ENCODE measurements at places on chromosomes 11 and 22.

- no peak for DNase-seq
Observed at GRCh38 chr11:113249491-113249763, 65.0 kb upstream of the TTC12 start.

- DNase-seq = no peak
Observed at GRCh38 chr22:30728826-30729225, 34.2 kb downstream of the OSBP2 start.

DNA sequence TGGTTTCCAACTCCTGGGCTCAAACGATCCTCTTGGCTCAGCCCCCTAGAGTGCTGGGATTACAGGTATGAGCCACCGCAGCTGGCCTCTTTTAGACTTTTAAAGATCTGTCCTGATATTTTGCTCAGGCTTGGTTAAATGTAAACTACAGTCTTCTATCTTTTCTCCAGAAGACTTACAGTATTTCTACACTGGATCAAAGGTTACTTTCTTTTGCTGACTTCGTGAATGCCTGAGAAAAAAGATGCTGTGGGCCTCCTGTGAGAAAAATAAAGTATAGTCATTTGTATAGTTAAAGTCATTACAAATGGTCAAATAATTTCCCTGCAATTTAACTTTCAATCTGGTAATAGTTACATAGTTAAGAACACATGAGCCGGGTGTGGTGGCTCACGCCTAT is 19.6 kb downstream of the DEPDC5 start:
- no peak for DNase-seq

DNA sequence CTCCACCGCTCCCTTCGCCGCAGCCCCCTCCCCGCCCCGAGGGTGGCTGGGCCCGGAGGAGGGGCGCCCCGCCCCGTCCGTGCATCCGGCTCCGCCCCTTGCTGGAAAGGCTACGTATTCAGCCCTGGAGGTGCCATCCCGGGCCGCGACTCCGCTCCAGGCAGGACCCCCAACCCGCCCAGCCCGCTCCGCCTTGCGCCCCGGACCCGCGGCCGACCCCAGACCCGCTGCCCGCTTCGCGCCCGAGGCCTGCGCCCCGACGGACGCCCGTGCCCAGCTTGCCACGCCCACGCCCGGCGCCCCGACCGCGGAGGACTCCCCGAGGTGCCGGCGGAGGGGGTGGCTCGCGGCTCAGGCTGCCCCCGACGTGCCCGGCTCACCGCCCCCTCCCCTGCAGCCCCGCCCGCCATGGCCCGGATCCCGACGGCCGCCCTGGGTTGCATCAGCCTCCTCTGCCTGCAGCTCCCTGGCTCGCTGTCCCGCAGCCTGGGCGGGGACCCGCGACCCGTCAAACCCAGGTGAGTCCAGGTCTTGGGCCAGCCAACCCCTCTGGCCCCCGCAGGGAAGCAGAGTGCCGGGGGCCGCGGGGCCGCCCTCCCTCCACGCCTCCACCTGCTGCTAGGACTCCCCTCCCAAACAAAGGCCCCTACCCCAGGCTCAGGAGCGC is at the start of gene ADM2:
ADM2 (plus strand) TSS at position 104 of the 667 bp plus-strand sequence; CDS start at position 409, 305 bp downstream.
- DNase-seq = peak; percentile 73

GRCh38 chr11:111423250-111423615 is 44.2 kb upstream of the POU2AF1 start:
- no peak for DNase-seq

- peak; percentile 40 for DNase-seq
Observed at GRCh38 chr11:72989727-72990126, 152.4 kb downstream of the FCHSD2 start.

- DNase-seq = peak; percentile 48
Observed at GRCh38 chr11:14764579-14765527, 121.2 kb downstream of the PDE3B start.

- no peak for DNase-seq
Observed at GRCh38 chr11:29268733-29269132, 748.1 kb downstream of the KCNA4 start.

DNA sequence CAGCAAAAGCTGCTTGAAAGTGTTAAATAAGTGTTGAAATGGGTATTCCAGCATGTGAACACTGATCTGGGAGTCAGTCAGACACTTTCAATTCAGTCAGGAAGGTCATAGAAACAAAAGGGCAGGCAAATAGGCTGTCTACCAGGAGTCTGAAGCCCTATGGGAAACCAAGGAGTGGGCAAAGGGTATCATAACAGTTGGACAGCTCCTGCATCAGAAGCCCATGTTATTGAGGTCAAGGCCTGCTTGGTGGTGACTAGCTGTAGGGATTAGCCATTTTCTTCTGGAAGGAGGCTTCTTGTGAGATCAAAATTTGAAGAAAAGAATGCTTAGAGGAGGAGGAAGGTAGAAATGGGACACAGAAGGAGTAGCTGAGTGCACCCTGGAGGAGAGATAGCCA is 97.3 kb downstream of the STIM1 start:
- no peak for DNase-seq

DNA sequence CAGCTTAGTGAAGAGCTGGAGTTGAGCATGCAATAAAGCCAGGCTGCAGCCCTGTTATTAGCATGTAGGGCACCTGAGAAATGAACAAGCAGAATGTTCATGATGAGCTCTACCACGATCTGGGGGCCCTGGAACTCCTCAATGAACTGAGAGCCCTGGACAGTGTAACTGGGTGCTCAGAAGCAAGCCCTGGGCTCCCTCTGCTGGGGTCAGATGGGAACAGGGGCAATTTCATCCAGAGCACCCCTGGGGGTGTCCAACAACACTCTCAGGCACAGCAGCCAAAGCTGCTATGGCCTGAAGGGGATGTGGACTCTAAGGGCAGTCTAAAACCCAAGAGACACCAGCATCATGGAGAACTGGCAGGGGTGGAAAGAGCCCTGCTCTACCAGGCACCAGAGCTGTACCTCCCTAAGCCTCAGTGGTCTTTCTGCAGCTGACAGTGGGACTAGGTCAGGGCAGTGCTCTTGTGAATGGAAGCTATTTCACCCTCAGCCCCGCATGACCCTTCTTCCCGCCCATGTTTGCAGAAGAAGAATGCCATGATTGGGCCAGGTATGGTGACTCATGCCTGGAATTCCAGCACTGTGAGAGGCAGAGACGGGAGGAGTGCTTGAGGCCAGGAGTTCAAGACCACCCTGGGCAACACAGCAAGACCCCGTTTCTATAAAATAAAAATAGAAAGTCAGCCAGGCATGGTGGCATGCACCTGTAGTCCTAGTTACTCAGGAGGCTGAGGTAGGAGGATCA is 28.9 kb downstream of the THOC5 start:
- DNase-seq = peak; percentile 34

DNA sequence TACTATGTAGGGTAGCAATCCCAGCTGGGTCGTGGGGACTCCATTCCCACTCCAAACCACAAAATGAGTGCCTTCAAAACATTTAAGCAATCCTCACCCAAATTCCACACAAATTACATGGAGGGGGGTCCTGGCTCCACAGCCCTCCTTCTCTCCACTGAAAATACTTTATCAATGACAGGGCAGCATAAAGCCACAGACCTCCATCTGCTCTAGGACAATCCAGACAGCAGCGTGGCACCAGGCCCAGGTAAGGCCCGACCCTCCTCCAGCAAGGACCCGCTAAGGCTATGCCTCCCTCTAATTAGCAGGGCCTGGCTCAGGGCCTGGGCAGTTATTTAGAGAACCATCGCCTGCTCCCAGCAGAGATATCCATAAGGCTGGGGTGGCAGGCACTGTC is at the start of gene PANX3:
PANX3 (plus strand) TSS at position 365 of the 400 bp plus-strand sequence. CDS start 129 bp downstream, outside the sequence.
- DNase-seq = no peak

DNA sequence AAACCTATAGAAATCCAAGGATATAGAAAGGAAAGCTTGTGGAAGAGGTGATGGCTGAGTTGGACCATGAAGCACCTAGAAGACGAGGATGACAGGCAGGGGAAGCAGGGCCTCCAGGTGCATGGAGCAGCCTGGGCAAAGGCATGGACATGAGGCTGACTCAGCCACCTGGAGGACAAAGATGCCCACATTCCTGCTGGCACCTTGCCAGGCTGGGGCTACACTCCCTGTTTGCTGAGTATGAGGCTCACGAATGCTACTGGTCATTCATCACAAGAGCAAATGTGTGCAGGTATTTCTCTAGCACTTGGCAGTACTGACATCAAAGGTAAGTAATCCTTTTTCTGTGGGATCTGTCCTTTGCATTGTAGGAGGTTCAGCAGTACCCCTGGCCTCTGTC is 7.1 kb upstream of the SCGB2A1 start:
- DNase-seq = no peak

DNA sequence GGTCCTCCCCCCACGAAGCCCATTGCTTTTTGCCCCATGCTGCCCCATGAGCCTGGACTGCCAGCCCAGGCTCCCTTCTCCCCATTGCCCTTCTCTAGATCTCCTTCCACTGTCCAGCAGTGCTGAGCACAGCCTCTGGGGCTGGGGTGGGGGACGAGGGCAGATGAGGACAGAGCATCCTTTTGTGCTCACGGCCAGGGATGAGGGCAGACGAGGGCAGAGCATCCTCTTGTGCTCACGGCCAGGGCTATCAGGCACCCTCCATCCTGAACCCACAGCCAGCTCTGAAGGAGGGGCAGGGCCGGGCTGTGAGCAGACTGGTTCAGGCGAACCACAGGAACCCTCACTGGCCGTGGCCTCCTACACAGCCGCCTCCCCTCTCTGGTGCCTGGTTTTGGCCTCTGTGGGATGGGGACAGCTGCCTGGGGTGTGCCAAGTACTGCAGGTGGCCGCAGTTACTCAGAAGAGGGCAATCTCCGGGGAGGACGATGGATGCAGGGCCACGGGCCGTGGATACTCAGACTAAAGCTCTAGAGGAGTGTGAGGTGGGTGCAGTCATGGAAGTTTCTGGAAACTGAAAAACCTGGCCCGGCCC is 1258.8 kb downstream of the BRD1 start:
- DNase-seq = no peak

DNA sequence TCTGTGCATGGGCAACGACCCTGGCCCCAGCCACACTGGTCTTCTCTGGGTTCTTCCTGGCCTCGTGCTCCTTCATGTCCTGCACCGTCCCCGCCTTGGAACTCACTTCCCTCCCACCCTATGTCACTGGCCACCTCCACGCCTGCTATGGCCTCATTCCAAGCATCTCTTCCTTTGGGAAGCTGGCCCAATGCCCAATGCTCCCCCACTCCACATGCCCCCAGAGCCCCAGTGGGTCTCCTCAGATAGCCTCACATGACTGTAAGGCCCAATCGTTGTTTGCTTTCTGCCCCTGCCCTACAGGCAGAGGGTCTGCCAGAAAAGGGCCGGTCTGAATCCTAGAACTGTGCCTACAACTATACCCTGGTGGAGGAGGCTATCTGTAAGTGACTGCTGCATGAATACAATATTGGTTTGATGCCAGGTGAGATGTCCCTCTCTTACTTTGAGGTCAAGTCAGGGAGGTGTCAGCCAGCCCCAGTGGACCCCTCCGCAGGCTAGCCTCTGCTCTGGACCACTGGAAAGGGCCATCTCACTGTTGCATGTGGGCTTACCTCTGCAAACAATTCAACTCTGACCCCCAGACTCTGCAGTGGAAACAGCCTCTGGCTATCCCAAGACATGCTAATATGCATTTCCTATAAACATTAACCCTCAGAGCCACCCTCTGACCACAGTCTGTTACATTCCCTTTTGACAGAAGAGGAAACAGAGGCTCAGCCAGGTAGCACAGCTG is 2.1 kb upstream of the GNAZ start:
- DNase-seq = no peak

GRCh38 chr22:45722006-45722405 is 50.4 kb downstream of the ATXN10 start:
- no peak for DNase-seq

GRCh38 chr22:50318698-50319411 is 8.0 kb downstream of the DENND6B start:
- no peak for DNase-seq

DNA sequence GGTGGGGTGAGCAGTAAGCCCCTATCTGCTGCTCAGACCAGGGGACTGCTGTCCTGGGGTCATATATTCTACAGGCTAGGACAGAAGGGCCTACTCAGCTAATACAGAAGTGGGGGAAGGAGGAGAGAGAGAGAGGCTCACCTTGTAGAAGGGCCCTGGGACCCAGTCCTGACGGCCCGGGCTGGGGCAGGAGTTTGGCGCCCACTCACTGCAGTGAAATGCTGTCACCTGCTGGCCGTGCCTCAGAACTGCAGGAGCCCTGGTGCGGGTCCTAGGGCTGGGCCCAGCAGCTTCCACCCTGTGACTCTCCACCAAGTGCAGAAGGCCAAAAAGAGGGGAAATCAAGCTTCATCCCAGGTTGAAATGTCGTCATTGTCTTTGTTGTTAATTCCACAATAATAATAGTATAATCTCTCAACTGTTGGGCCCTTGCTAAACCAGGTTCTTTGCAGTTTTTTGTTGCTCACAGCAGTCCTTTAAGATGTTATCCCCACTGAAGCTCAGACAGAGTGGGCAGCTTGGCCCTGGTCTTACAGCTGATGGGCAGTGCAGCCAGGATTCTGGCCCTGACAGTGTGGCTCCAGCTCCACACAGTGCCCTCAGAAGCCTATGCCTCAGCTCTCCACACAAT is 29.6 kb downstream of the TRIM29 start:
- peak; percentile 85 for DNase-seq

DNA sequence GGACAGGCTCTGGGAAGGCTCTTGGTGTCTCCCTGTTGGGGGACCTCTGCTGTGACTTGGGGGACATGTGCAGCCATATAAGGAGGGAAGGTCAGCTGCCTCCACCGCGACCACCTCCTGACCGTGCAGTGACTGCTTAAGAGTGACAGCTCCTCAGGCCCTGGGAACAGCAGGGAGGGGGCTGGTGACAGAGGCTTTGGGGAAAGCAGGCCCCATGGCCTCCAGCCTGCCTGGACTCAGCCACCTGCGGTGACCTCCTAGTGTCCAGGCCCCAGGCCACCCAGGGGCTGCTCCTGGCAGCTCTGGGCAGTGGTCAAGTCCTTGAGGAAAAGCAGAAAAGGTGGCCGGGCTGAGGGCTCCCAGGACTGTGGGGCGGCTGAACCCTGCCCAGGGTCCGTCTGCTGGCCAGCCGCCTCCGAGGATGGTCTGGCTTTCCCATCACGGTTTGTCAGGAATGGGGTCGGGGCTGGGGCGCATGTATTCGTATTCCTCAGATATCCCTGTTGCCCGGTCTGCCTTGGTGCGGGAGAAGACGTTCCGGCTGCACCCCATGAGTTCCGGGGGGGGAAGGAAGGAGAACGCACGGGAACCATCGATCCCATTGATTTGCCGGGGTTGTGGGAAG is 96.8 kb downstream of the WNT7B start:
- no peak for DNase-seq

- DNase-seq = no peak
Observed at GRCh38 chr11:133619397-133619796, 87.1 kb upstream of the OPCML start.

DNA sequence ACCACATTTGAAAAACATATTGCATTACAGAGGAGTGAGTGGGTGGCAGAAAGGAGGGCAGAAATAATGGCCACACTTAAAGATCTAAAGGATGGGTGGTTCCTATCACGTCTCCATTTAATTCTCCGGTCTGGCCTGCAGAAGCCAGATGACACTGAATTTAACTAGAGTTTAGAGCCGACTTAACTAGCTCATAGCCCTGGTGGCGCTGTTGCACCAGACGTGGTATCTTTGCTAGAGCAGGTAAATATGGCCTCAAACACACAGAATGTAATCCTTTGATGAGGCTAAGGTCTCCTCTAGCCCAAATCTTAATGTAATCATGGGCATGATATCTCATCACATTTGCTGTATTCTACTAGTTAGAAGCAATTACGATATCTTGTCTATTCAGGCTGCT is 51.5 kb upstream of the GAL start:
- peak; percentile 61 for DNase-seq
